Tracheal epithelial cell (primary cell): ENCODE measurements at places on chromosomes 7 and 10. TPM values are rescaled to one million over a fixed set of nuclear protein-coding genes. Genes with fewer than 3 reads are reported as not detected.

The OGDHL gene
- total RNA-seq = 0.21 and 1.2 TPM in 2 replicates

The HYAL4 gene
- total RNA-seq = under 0.01 TPM in 1 of 2 replicates, not detected in the other

The CAPZA2 gene
- total RNA-seq = 149 and 183 TPM in 2 replicates

The GRID1 gene
- total RNA-seq = under 0.01 and 0.21 TPM in 2 replicates

The UPK3BL2 gene
- total RNA-seq = 10.0 and 17.1 TPM in 2 replicates

The CTNNA3 gene
- under 0.01 TPM in 1 of 2 replicates, not detected in the other for total RNA-seq

The EPHB4 gene
- total RNA-seq = 129 and 175 TPM in 2 replicates

The OR2F2 gene
- total RNA-seq = not detected in 2 replicates

The CDHR3 gene
- 0.48 and 3.2 TPM in 2 replicates for total RNA-seq

The RSPH10B2 gene
- total RNA-seq = 0.21 TPM in 1 of 2 replicates, not detected in the other

The FZD1 gene
- 3.6 and 4.1 TPM in 2 replicates for total RNA-seq

The NME8 gene
- not detected in 2 replicates for total RNA-seq

The SEMA4G gene
- total RNA-seq = 0.21 and 0.96 TPM in 2 replicates

The PPRC1 gene
- total RNA-seq = 12.3 and 18.5 TPM in 2 replicates

The NAT16 gene
- not detected in 2 replicates for total RNA-seq
